ENCODE measurements at places on chromosomes 12 and 14. TPM values are rescaled to one million over a fixed set of nuclear protein-coding genes. Genes with fewer than 3 reads are reported as not detected.

DNA sequence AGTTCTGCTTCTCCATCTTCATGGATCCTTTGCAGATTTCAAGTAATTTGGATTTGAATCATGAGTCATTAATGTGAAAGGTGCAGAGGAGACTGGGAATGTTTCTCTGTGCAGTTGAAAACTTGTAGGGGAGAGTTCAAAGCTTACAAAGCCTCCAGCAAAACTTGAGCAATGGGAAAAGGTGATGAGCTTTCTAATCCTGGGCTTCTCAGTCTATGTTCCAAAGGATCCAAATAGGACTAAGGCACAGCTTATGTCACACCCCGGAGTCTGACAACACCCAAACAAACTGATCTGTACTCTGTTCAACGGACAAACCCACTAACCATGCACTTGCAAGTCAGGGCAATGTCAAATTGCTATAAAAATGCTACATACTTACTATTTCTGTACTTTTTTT, 134.8 kb downstream of the DUSP6 start:
- no peak for DNase-seq

DNA sequence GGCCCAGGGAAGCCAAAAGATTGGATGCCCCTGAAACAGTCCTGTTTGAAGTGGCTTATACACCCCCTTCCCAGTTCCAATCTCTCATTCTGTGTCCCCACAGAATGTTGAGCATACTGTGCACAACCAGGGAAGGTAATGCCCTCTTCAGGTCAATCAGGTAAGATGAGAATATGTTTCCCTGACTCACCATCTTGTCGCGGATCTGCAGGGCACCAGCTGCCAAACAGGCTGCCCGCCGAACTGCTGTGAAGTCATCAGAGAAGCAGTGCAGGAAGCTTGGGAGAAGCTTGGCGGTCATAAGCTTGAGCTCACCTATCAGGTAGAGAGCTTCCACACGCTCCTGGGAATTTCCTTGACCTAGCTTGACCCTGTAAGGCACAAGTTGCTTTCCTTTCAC, 9.6 kb downstream of the RIOX1 start:
- DNase-seq = no peak

NPFF gene
- polyA plus RNA-seq = 0.61 TPM

GRCh38 chr12:76031081-76031413, 529 bp downstream of the PHLDA1 start:
- DNase-seq = no peak

DNA sequence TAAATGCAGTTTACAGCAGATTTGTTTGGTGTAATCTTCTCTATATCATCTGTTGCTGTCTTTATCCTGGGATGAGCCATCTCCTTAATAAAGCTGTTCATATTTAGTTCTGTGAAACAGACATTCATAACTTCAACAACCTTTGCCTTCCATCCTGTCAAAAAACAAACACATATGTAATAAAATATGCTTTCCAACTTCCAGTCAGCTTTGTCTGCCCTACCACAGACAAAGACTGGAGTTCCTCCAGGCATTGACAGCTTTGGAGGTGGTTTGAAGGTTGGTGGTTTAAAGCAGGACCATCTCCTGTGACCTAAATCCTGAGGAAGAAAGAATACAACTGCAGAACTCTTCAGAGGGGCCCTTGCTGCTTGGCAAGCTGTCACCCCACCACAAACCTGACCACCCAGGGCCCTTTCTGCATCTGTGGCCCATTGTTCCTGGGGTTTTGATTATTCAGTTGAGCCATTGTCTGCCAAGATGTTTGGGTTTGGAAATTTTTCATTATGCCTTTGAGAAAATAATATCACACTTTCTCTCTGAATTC, 28.2 kb upstream of the PTGR2 start:
- no peak for DNase-seq

LAG3 gene
- polyA plus RNA-seq = 0.75 TPM

GRCh38 chr12:103637429-103637828, 50.4 kb downstream of the STAB2 start:
- DNase-seq = no peak

PLA2G1B gene
- 0.49 TPM for polyA plus RNA-seq

DNA sequence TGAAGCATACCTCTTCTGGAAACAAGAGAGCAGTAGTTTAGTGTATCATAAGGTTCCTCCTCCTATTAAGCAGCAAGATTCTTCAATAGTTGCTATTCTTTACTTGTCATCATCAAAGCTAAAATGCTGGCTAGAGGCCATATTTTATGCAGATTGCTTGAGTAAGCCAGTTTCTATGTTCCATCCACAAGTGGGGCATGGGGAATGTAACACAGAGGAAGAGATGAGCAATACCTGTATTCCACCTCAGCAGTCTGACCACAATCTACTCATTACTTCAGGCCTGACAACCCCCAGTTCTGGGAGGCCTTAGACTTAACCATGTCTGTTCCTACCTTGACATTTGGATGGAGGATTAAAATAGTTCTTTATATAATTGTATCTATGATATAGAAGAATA, 423.6 kb downstream of the BTG1 start:
- DNase-seq = no peak

DNA sequence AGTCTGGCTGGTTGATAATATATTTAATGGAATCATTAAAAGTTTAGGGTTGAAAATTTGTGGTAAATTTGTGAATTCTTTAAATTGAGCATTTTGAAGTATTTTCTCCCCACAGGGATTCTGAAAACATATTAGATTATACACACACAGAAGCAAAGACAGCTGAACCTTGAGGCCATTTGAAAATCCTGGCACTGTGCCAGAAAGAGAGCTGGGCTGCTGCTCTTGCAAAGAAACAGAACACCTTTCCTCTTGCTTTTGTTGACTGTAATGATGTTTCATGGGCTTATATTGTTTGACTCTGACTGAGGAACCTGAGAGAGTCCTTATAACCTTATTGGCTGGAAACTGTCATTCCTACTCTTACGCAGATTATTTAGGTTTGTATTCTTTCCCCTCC, 4.8 kb downstream of the RNF34 start:
- DNase-seq = no peak

TC2N gene
- polyA plus RNA-seq = 15.7 TPM

DNA sequence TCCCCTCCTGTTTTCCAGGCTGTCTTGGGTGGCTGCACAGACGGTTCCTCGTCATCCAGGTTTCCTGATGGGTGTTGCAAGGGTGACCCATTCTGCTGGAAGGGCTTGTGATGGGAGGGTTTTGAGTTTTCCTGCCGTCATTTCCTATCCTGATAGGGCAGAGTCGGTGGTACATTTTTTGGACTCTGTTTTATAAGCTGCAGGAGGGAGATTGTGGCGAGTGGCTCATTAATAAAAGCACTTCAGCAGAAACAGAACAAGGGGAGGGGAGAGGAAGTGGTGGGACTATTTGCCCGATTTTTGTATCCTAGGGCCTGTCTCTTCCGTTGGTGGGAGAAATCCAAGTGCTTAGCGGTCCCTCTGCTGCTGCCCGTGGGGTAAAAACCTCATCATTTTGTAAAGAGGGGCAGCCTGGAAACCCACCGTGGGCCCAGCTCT, 40.0 kb downstream of the TSPAN9 start:
- no peak for DNase-seq

DNA sequence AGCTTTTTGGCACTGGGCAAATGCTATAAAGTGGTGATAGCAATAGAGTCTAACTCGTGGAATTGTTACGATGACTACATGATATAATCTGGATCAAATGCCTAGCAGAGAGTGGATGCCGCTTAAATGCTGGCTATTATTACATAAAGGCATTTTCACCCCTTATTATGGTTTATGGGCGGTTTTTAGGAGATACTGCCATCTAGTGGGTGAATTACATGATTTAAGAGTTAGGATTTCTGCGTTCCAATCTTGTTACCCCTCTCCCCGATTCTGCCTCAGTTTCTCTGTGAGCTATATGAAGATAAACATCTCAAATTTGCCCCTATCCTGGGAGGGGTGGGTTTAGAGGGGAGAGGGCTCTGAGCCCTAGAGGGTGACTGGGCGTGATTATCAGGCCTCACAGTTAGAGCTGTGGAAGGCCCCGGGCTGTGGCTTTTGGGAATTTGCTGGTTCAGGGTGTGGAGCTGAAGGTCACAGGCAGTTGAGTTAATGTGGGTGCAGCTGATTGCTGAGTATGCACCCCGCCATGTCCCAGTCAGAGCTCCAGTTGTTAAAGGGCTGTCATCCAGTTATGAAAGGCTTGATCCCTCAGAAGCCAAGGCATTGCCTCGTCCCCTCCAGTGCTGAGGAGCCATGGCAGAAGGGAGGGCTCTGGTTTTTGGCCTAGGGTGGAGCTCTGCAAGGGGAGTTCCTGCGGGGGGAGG, 14.4 kb downstream of the CLSTN3 start:
- DNase-seq = no peak

DNA sequence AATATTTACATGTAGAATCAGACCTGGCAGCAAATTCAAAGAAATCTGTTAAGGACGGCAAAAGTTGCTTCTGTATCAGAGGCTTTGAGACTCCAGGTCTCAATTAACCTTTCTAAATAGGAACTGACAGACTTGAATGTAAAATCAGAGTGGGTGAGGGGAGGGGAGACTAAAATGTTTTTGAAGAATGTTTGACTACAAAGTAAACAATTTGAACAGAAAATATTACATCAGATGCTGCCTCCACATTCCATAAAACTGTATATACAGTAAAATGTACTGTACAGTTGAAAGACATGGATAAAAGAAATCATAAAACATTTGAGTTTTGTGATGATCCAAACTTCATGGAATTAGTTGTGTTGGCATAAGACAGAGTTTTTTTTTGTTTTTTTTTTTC, 49.5 kb upstream of the POC1B start:
- DNase-seq = no peak

HOXC5 gene
- 1.4 TPM for polyA plus RNA-seq

FOXA1 gene
- 3.8 TPM for polyA plus RNA-seq

- no peak for DNase-seq
These were observed 121.3 kb downstream of the SAMD4A start for GRCh38 chr14:54688229-54688628.

AKAP5 gene
- polyA plus RNA-seq = 9.3 TPM

GRCh38 chr12:29431513-29431912, 50.5 kb upstream of the ERGIC2 start:
- DNase-seq = no peak

GRCh38 chr12:46110223-46110611, 119.8 kb upstream of the SCAF11 start:
- DNase-seq = no peak

DNA sequence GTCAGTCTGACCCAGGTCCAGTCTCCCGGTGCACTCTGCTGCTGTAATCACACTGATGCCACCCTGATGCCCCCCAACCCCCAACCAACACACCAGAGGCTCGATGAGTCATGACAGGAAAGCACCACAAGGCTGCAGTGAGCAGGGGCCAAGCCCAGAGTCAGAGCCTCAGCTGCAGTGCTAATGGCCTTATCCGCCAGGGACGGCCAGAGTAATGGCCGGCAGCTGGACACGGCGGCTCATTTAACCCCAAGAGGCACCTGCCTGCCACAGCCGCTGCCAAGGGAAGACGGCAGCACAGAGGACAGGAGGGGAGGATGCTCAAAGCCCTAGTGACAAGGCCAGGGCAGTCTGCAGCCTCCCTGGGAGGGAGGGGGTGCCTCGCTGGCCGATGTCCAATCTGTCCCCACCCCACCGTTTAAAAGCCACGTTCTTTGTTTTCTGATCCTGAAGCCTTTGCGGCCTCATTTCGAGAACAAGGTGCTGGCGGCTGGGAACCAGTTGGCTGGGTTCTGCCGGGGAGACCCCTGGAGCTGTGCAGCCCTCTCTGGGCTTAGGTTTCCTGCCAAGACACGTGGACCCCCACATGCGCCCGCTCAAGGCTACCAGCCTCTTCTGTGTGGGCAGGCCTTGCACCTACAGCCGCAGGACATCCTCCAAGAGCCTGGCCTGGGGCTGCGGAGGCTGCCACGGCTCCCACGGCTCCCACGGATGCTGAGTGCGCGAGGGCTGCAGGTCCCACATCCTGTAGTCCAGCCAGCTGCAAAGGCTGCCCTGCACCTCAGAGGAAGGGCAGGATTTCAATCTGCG, 13.1 kb downstream of the CCDC85C start:
- no peak for DNase-seq

DNA sequence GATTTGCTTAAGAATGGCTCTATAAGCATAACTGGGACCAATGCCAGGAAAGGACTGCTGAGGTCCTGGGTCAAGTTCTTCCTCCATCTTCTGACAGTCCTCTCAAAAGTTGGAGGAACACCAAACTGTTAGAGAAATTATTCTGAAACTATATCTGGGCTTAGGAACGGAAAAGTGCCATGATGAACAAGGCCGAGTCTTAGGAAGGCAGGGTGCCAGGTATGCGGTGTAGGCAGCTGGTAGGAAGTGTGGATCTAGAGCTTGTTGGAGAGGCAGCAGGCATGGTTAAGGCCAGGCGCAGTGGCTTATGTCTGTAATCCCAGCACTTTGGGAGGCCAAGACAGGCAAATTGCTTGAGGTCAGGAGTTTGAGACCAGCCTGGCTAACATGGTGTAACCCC, 7.7 kb downstream of the GNPTAB start:
- DNase-seq = no peak

DNA sequence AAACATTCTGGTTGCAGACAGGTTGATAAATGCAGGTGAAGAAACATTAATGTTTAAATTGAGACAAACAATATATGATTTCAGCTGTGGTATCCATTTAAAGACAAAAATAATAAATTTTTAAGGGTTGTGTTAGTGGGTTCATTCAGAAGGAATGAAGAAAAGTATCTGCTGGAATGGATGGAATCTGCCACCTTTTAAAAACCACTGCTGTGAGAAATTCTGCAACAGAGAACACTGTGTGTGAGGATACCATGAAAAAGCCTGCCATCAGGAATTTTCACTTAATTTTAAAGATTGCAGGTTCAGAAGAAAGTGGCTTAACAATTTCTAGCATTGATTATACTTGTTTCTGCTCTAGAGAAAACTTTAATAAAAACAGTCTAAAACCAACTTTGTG, 184.6 kb upstream of the SOX5 start:
- DNase-seq = no peak

DNA sequence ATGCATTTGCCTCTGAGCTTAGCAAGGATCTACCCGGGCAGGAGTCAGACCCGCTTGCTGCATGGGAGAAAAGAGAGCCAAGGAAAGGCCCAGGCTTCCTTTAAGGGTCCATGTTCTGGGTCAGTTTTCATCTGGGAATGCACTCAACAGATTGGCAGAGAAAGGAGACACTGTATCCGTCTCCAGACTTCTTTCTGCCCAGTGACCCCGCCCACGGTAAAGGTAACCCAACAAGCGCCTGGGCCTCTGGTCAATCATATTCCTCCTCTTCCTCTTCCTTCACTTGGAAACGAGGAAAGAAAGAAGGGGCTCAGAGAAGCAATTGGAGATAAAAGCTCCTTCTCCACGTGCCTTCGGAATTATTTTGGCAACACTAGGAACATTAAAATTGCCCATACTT, 27.1 kb upstream of the TCP11L2 start:
- no peak for DNase-seq

- no peak for DNase-seq
These were observed 34.2 kb downstream of the PCNX4 start for GRCh38 chr14:60125918-60126317.

GRCh38 chr14:35121887-35122695, at the start of the genes PPP2R3C and PRORP:
Gene PPP2R3C, minus strand, starts transcription at chr14:35121990. Its CDS starts 31 bp downstream, at chr14:35121959.
Gene PRORP, plus strand, starts transcription at chr14:35122552. Its CDS starts 694 bp downstream, at chr14:35123246.
- peak; percentile 93 for DNase-seq

All from right renal cortex interstitium (tissue), 3 donors.